ENCODE measurements at places on chromosomes 2 and 18.

- DNase-seq = no peak
Measured at GRCh38 chr18:37266290-37266689, 299.3 kb downstream of the CELF4 start.

- DNase-seq = no peak
Measured at GRCh38 chr2:95391641-95392310, 10.7 kb upstream of the FAHD2A start.

- DNase-seq = no peak
Measured at GRCh38 chr2:13711154-13711553, 921.4 kb upstream of the LRATD1 start.

- no peak for DNase-seq
Measured at GRCh38 chr2:212626371-212626918, 87.8 kb upstream of the ERBB4 start.

DNA sequence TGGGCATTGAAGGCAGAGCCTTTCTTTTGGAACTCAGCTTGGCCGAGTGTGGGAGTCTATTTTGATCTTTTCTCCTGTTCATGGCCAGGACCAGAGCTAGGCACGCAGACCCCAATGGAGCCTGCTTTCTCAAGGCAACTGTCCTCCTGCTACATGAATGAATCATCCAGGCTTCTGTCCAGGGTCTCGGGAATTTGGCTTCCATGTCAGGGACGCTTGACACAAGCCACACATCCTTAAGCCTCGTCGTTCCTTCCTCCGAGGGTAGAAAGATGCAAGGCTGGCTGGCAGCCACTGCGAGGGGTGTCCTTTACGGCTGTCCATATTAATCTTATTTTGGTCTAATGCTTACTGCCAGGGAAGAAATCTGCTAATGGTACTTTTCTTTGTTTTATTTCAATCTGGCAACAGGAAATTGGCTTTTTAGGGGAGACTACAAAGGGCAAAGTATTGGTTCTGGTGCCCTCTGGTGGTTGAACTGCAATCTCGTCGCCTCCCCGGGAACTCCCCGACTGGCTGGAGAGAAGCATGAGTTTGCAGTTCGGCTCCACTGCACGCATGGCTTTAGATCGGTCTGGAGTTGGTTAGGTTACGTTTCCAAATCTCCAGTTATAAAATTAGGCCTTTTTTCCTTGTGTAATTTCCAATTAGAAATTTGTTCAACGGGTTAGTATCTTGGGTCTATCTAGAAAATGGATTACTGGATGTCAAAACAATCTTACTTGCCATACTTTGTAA, 135.2 kb downstream of the ALPK2 start:
- DNase-seq = peak; percentile 82

DNA sequence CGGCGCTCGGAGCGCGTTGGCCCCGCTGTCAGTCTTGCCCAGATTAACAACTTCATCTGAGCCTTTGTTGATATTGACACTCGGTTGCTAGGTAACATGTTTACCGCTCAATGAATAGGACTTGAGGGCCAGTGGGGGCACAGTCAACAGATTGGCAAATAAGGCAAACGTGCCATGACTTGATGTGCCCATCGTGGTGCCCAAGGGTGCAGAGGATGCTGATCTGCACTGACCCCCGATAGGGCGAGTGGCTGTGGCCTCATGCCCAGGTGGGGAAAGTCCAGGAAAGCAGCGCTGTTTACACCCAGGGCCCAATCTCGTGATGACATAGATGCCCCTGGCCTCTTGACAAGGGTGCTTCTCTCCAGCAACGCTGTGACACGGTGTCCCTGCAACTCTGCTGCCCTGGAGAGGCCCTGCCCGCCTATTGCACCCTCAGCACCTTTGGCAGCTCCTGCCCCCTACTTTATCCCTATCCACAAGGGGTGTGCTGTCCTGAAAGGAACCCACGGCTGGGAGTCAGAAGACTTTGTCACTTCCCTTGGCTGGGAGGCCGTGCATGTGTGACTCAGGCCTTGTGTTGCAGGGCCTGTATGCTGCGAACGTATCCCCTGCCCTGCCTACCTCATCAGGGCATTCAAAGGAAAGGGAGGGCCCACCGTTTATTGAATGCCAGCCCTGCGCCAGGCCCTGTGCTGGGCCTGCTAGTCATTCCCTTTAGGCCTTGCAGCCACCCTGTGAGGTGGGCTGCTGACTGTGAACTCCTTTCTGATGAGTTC, 158.0 kb downstream of the INHBB start:
- DNase-seq = no peak

DNA sequence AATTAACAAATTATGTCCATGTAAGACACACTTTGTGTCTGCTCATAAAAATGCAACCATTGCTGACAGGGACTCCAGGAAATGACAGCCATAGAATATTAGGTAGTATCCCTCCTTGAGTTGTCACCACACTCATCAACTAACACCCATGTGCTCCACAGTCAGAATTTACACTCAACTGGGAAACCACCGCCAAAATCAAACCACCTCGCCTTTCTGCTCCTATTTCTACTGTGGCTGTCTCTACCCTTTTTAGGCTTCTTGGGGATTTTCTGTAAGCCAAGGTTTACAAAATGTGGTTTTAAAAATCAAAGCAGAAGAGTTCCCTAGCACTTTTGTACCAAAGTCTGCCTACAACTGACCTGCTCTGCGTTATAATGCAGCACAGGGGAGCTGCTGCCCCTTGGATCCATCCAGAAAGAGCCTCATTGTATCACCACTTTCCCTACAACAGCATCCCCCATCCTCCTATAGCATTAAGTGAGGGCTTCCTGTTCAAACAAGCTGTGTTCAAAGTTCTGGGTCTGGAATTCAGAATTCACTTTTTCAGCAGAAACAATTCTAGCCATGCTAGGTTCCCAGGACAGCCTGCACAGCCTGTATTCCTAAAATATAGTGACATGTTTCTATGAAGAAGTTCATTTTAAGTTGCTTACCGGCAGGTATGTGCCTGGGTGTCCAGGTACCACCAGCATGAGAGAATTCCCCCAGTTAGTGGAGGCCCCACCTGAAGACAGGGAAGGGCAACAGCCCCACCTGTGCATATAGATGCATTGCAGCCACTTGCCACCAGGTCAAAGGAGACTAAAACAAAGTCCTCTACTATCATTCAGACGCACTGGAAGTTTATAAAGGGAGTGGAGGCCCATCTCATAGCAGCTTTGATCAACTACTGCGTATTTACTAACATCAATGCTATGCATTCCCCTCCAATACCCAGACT, 104.3 kb downstream of the MYO5B start:
- no peak for DNase-seq

- DNase-seq = no peak
Measured at GRCh38 chr2:28378679-28379584, 13.7 kb upstream of the FOSL2 start.

GRCh38 chr18:55048892-55049291, 89.6 kb upstream of the CCDC68 start:
- DNase-seq = no peak
